A549 treated with GW870086 at 1 μM for 4 hours (cell line): ENCODE measurements at places on chromosomes 3 and 15. TPM values are rescaled to one million over a fixed set of nuclear protein-coding genes. Genes with fewer than 3 reads are reported as not detected.

Gene CDHR4
- 0.21 to 0.52 TPM (median 0.32 TPM) in 4 of 5 replicates, not detected in the other for total RNA-seq

Gene LSMEM2
- 0.10 TPM in 1 of 5 replicates, not detected in the others for total RNA-seq

Gene PRR20G
- total RNA-seq, result 0.64 to 1.1 TPM (median 0.80 TPM) in 5 replicates

Gene EID1
- total RNA-seq, result 104 to 129 TPM (median 113 TPM) in 5 replicates

Gene OR5K2
- not detected in 5 replicates for total RNA-seq
